ENCODE measurements at places on chromosomes 6 and 20. TPM values are rescaled to one million over a fixed set of nuclear protein-coding genes. Genes with fewer than 3 reads are reported as not detected.

MRS2 gene
- 11.1 TPM for total RNA-seq

ADGRB3 gene
- total RNA-seq = 0.79 TPM

TBP gene
- total RNA-seq = 18.0 TPM

MEP1A gene
- not detected for total RNA-seq

KIF25 gene
- not detected for total RNA-seq

LST1 gene
- total RNA-seq = not detected

MCCD1 gene
- total RNA-seq = not detected

FLRT3 gene
- 17.4 TPM for total RNA-seq

NANP gene
- total RNA-seq = 7.0 TPM

CRIP3 gene
- not detected for total RNA-seq

SPAG4 gene
- total RNA-seq = 13.6 TPM
